ENCODE measurements at places on chromosomes 6 and 20.

- no peak for DNase-seq
Observed at GRCh38 chr6:130178692-130179091, 44.1 kb downstream of the SAMD3 start.

GRCh38 chr6:31094389-31094881, 17.9 kb downstream of the C6orf15 start:
- no peak for DNase-seq

DNA sequence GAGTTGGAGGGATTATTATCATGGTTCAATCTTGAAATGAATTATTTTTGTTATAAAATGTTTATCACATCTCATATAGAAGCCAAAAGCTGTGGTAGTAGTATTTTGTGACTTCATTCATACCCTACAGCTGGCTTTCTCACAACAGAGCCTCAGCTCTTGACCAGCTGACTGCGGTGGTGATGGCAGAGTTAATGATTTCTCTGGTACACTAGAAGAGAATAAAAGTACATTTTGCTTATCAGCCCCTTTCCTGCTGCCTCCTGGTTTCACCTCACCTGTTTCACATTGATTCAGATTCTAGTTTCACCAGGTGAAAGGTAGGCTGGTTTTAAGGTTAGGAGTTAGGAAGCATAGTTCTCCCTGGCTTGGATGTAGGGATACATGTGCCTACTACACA, 55.7 kb downstream of the AFG1L start:
- DNase-seq, result no peak

- no peak for DNase-seq
Observed at GRCh38 chr6:22361576-22361975, 64.7 kb upstream of the PRL start.

- DNase-seq, result no peak
Observed at GRCh38 chr6:40735121-40735520, 148.0 kb upstream of the LRFN2 start.

- DNase-seq, result no peak
Observed at GRCh38 chr6:3201388-3201787, 26.1 kb downstream of the TUBB2B start.

- DNase-seq, result no peak
Observed at GRCh38 chr6:92779746-92780145, 639.6 kb downstream of the EPHA7 start.

- DNase-seq, result no peak
Observed at GRCh38 chr6:137758661-137759060, 108.4 kb upstream of the TNFAIP3 start.

- no peak for DNase-seq
Observed at GRCh38 chr6:9825526-9825925, 589.3 kb downstream of the TFAP2A start.
